ENCODE measurements at places on chromosomes 3 and 15. TPM values are rescaled to one million over a fixed set of nuclear protein-coding genes. Genes with fewer than 3 reads are reported as not detected.

- no peak overlapping the region for H3K4me3 ChIP-seq
- H3K27ac ChIP-seq, result no peak overlapping the region
- no peak for DNase-seq
- H3K36me3 ChIP-seq, result no peaks in the 10 kb centered on the region
- no peaks in the 10 kb centered on the region for H3K4me1 ChIP-seq
These were observed 90.9 kb downstream of the RAP2B start for GRCh38 chr3:153252963-153253362.

The SLC2A2 gene
- not detected for total RNA-seq

DNA sequence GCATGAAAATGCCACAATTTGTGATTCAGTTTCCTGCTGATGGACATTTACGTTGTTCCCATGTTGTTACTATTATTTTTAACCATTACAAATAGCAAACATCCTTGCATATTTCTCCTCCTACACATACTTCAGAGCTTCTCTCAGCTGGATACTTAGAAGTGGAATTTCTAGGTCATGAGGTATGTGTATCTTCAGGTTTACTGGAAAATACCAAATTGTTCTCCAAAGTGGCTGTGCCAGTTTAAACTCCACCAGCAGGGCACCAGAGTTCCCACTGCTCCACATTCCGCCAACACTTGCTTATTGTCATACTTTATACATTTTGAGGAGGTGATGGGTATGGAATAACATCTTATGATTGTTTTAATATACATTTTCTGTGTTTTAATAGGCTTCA is 45.7 kb downstream of the PRR23E start:
- H3K4me1 ChIP-seq, result no peaks in the 10 kb centered on the region
- no peaks in the 10 kb centered on the region for H3K36me3 ChIP-seq
- no peak overlapping the region for H3K4me3 ChIP-seq
- H3K27ac ChIP-seq, result no peak overlapping the region
- DNase-seq, result no peak

The GOLGA8T gene
- total RNA-seq, result not detected
